ENCODE measurements at places on chromosomes 3 and 15.

DNA sequence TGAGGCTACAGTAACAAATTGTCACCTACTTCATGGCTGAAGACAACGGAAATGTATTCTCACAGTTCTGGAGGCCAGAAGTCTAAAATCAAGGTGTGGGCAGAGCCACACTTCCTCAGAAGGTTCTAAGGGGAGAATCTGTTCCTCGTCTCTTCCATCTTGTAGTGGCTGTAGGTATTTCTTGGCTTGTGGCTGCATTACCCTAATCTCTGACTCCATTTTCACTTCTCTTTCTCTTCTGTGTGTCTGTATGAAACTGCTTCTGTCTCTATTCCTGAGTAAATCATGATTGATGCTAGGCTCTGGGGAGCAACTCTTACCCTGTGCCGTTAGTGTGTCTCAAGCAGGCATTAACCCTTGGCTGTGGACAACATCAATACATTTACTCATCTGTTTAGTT is 164.7 kb downstream of the SQOR start:
- no peak for DNase-seq

GRCh38 chr3:144915202-144915601 is 943.6 kb downstream of the DIPK2A start:
- no peak for DNase-seq

DNA sequence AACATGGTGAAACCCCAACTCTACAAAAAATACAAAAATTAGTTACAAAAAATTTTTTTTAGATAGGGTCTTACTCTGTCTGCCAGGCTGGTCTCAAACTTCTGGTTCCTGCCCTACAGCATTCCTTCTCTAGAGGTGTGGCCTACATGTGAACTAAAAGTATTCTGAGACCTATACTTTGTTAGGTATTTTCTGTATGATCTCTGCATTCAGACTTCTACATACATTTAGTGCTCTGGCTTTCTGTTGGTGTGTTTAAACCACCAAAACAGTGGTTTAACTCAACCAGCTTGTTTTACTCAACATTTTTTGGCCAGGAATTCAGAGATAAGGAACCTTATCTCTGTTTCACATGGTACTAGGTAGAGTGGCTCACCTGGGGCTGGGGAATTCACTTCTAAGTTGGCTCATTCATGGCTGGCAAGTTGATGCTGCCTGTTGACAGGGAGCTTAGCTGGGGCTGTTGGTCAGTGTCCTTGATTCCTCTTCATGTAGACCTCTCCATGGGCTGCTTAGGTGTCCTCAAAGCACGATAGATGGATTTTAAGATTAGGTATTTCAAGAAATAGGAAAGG is 41.4 kb upstream of the BSN start:
- DNase-seq: no peak

- no peak for DNase-seq
Measured at GRCh38 chr3:50520849-50521248, 17.4 kb upstream of the CACNA2D2 start.

GRCh38 chr3:110575702-110576101 is 495.9 kb upstream of the NECTIN3 start:
- no peak for DNase-seq

- no peak for DNase-seq
Measured at GRCh38 chr15:79740561-79740960, 156.3 kb downstream of the MTHFS start.

- no peak for DNase-seq
Measured at GRCh38 chr15:69862540-69862939, 235.2 kb downstream of the TLE3 start.

GRCh38 chr15:81869161-81869954 is 176.5 kb downstream of the MEX3B start:
- DNase-seq: no peak

DNA sequence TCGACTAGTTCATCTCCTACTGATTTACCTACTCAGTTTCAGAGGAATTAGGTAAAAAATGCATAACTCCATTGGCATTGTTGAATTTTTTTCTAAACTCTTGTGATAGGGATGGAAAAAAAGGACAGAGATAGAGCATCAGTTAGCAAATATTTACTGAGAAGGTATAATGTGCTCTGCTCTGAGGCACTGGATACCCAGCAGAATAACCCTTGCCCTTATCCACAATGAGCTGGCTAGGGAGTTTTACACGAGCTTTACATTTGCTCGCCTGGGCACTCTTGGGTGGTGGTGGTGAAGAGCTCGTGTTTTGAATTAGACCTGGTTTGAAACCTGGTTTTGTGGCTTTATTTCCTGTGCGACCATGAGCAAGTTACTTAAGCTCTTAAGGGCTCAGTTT is 149.6 kb downstream of the RORA start:
- no peak for DNase-seq

DNA sequence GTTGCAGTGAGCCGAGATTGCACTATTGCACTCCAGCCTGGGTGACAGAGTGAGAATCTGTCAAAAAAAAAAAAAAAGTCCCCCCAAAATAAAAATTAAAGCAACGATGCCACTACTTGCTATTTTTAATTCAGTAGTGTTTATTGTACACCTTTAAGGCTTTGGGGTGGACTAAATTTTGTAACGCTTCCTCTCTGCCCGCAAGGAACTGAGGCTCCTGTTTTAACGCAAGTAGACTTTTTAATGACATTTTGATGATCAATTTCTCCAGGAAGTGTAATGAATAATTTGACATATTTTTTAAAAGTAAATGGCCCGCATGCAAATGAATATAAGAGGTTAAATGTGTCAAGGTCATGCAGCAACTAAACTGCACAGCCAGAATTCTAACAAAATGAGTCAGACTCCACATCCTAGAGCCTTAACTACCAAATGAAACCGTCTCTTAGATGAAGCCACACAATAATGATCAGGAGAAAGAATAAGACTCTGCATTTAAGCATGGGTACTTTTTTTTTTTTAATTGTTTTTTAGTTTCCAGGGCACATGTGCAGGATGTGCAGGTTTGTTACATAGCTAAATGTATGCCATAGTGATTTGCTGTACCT is 96.8 kb upstream of the LMOD3 start:
- DNase-seq: no peak

DNA sequence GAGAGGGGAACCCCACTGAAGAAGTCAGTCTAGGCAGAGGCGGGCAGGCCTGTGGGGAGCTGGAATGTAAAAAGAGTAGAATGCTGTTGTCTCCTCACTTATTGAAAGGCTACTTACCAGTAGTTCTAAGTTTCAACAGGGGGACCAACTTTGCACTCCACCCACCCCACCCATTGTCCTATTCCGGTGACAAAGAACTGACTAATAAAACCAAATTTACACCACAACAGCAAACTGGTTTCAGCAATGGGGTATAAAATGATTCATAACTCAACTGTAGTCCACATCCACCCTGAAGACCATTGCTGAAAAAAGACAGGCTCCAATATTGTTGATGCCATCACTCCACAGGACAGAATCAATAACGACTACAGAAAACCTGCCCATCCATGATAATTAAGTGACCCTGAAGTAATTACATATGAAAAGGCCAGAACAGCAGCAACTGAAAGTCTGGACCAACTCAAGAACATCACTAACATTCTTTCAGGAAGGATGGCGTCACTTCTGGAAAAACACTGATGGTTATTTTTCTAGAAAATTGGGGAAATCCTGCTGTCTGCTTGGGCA is 80.2 kb downstream of the ABI3BP start:
- no peak for DNase-seq

DNA sequence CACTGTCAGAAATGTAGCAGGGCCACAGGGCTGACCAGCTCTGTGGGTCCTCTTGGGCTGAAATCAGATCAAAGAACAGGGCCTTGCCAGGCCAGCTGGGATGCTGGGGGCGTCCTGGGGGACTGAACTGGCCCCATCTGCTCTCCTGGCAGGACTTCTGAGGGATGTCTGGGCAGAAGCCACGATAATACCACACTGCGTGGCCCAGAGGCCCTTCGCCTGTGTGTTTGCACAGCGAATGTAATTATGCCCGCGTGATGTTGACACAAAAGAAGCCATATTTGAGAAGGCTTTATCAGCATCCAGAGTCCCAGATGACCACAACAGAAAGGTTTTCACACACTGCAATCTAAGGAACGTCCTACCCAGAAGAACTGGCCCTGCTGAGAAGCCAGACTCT is 174.0 kb downstream of the RAB11A start:
- no peak for DNase-seq

GRCh38 chr3:72078676-72079368 is 293.9 kb upstream of the PROK2 start:
- no peak for DNase-seq

- DNase-seq: no peak
Measured at GRCh38 chr15:52100807-52101442, 11.7 kb downstream of the BCL2L10 start.

DNA sequence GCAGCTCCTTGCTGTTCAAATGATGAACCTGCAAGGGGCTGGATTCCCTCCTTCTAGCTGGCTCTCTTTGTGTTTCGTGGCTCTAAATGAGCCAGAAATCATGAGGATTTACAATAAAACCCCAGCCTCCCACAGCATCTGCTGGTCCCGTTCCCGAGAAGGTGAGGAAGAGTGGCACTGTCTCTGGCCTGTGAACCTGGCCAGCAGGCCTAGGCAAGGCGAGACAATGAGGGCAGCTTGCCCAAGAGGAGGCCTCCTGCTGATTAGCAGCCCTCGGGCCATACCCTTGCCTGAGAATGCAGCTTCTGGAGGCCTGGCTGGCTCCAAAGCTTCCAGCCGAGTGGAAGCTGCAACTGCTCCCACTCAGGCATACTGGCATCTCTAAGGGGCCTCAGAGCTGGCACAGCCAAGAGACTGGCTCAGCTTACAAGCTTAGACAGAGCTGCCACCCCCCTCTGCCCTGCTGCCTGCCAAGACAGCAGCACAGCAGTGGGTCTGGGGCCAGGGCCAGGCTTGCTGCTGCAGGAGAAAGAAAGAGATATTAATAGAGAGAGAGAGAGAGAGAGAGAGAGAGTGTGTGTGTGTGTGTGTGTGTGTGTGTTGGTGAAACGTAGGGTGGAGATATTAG is 76.5 kb downstream of the HMG20A start:
- no peak for DNase-seq

GRCh38 chr3:132236701-132237651 is 80.2 kb upstream of the ACP3 start:
- no peak for DNase-seq

DNA sequence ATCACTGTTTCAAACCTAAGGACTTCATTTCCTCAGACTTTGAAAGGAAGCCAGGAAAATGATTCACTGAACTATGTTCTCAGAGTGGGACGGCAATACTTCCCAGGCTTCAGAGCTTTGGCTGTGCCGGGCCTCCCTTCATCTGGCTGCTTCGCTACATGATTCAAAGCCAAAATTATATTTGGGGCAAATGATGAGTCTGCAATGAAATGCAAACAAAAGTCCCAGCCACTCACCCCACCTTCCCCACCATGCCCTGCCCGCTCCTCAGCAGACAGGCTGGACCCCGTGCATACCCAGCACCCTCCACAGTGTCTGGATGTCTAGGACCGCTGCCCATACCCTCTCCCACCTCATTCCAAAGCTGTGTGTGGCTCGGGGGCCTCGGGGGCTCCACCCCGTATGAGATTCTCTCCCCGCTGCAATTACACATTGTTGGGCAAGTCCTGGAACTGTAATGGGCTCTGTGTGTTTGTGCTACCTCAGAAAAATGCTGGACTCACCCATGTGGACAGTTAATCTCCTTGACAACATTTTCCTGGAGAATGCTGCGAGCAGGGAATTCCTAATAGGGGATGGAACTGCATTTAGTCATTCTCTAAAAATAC is 32.2 kb downstream of the ATP10A start:
- DNase-seq: no peak

GRCh38 chr3:56976651-56977560 is 83.6 kb upstream of the SPATA12 start:
- no peak for DNase-seq

GRCh38 chr15:68211656-68212320 is 6.7 kb upstream of the CALML4 start:
- no peak for DNase-seq

- no peak for DNase-seq
Measured at GRCh38 chr3:114892880-114893279, 254.2 kb downstream of the ZBTB20 start.

- DNase-seq: no peak
Measured at GRCh38 chr3:9316881-9317361, 45.9 kb upstream of the THUMPD3 start.

GRCh38 chr3:56796996-56797395 is 4.8 kb downstream of the ARHGEF3 start:
- DNase-seq: no peak

DNA sequence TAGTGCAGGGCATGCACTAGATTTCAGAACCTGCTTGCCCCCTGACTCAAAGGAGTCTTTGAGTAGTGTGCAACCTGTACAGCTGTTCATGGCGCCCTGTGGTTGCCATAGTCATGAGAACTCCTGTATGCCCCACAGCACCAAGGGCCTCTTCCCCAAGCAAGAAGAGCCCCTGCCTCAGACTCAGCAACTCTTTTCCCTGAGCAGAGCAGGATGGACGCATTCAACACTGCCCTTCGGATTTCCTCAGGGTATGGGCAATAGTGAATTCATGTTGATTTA is 89.7 kb upstream of the KLF13 start:
- DNase-seq: no peak

DNA sequence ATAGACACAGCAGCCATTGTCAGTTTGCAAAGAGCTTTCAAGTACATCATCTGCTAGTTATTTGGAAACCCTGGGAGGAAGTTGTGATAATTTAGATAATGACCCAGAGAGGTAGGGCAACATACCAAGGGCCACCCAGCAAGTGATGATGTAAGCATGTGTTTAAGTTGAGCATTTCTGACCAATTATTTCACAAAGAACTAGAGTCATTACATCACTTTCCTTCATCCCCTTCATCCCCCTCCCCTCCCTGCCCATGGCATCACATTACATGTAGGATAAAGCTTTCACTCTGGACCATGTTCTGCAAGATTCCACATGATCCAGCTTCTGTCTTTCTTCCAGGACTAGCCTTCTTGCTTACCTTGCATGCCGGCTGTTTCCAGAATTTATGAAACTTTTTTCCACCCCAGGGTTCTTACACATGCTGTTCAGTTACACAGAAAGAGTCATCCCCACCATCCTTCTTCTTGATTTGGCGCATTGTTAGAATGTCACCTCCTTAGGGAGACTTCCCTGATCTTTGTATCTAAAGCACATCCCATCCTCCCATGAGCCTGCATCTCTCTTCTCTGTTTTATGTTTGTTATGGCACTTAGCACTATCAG is 71.3 kb downstream of the PTPRG start:
- no peak for DNase-seq

- no peak for DNase-seq
Measured at GRCh38 chr3:15071699-15072098, 6.6 kb upstream of the MRPS25 start.

DNA sequence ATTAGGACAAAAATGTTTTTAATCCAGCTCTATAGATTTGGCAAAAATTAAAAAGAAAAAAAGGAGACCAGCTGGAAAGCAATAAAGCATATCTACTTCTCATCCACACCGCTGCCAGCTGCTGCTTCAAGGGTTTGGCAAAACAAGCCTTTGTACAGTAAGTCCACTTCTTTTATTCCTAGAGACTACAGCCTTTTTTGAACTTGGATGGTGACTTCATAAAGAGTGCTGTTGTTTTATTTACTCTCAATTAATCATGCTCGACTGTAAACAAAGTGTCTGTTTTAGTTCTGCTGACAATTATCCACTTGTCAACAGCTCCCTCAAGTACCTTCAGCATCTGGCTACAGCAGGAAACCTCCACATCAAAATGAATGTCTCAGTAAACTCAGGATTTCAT is 12.3 kb upstream of the FOXB1 start:
- no peak for DNase-seq
